ENCODE measurements at places on chromosomes 7 and 10.

DNA sequence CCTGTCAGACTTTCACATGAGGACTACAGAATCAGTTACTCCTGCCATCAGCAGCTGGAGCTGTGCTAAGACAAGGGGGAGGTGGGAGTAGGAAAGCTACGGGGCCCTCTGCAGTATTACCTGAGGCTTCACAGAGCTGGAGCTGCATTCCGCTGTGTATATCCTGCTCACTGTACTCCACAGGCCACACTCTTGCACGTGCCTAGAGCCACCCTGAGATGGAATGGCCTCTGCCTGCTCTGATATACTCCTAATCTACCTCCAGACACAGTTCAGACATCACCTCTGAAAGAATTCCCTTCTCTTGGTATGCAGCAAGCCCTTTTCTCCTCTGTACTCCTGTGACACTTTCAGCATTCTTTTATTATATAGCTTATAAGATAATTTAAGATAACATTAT, 34.8 kb downstream of the TRDMT1 start:
- no peak for DNase-seq

- DNase-seq, result no peak
Measured at GRCh38 chr7:154289119-154289518, 236.9 kb downstream of the DPP6 start.

DNA sequence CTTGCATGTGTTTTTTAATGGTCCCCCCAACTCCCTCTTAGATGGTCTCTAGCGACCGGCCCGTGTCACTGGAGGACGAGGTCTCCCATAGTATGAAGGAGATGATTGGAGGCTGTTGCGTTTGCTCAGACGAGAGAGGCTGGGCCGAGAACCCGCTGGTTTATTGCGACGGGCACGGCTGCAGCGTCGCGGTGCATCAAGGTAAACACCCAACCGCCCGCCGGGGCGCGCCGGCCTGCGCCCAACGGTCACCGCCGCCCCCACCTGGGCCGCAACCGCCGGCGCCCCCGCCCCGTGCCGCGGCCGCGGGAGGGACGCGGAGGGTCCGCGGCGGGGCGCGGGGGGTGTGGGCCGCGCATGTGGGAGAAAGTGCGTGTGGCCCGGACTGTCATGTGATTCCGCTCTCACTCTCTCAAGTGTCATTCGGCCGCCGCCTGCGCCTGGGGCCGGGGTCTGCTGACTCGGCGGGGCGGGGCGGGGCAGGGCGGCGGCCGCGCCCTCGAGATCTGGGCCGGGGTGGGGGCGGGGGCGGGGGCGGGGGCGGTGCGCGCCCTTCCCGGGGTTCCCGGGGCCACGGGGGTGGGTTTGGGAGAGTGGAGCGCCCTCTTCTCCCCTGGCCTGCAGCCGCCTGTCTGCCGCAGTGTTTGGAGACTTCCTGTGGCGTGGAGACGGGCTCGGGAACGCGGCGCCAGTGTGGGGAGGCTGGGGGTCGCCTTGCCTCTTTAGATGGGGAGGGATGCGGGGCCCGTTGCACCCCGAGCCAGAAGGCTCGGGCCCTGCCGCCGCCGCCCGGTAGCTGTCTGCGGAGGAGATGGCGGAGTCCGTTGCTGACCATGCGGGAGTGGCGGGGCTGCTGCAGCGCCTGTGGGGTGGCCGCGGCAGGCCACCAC, 817 bp downstream of the MLLT10 start:
- DNase-seq, result no peak

GRCh38 chr7:139995017-139995915, 67.5 kb downstream of the PARP12 start:
- no peak for DNase-seq

DNA sequence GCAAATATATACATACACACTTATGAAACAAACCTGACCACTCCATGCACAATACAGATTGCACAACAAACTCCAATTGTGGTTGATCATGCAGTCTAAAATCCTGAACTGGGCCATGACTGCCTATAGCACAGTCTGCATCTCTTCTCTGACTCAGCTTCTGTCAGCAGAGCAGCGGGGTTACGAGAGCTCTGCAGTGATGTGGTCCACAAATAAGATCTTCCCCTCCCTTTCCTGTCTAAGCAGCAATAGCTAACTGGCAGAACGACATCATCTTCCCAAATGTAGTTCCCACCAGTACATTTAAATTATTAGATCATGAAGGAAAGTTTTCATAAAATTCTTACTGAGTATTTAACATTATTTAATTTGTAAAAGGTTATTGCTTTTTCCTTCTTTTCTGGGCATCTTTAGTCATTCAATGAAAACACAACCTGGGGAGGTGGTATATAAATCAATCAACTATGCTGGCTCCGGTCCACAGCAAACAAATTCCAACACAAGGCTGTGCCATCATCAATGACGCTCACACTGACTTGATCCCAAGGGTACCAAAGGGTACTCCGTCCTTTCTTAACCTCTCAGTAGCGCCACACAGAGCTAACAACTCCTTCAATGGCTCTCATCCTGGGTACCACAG, 17.1 kb downstream of the ARHGAP21 start:
- DNase-seq, result no peak

GRCh38 chr10:51106311-51106945, 32.1 kb downstream of the PRKG1 start:
- DNase-seq, result no peak

DNA sequence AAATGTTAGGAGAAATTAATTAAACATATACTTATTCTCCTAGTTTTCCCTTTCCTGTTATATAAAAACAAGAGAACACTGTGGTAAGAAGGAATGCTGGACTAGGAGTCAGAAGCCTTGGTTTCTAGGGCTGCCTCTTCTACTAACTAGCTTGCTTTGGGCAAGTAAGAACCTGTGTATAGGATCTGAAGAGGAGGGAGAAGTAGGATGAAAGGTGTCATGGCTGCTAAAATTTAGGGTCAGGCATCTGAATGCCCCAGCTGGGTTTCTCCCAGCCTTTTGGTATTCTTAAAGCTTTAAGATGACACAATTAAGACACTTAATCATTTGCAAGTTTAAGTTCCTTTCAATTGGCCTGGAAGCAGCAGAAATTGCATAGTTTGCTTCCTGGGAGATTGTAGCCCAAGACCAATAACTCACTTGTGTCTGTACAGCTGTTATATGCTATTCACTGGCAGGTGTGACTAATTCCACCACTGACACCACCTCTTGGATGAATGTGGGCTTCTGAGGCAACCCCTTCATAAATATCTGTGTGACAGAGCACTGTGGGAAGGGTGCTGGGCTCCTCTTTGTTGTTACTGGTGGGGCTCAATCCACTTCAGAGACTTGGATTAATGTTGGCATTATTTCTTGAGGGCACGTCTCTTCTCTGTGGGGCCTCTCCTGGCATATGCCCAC, 137.2 kb downstream of the LRMDA start:
- no peak for DNase-seq

- no peak for DNase-seq
Measured at GRCh38 chr10:87816163-87816897, 1.7 kb downstream of the ATAD1 start.

DNA sequence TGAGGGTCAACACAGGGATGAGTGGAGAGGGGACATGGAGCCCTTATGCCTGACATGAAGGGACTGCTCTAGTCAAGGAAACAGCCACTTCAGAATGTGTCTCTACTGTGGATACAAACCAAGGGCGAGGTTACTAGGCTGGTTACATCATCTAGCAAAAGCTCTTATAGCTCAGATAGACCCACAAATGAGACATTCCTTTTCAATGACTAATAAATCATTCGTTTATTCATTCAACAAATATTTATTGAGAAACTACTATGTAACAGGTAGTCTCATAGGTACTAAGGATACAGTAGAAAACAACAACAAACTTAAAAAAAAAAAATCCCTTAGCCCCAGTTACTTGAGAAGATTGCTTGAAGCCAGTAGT, 219.5 kb downstream of the KIAA1217 start:
- DNase-seq, result no peak

DNA sequence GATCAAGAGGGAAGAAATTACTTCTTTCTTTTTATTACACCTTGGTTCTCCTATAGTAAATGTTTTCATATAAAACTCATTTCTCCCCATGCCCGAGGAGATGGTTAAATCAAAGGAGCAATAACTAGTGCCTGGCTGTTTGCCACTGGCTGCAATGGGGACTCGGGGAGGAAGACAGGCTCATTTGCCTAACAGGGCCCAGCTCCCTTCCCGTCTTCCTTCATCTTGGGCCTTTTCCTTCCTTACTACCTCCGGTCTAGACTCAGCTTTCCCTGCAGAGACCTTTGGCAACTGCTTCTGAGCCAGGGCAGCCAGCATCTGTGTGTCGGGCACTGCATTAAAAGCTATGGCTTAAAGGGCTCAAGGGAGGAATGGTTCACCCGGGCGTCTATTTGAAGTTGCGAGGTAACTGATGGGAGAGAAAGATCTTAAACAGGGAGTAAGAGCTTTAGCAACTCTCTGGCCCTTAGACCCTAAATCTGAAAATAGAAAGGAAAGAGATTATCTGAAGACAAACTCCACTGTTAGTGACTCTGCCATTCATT, 63.5 kb downstream of the CALD1 start:
- DNase-seq, result no peak

GRCh38 chr7:146397141-146397540, 280.5 kb downstream of the CNTNAP2 start:
- DNase-seq, result no peak

- no peak for DNase-seq
Measured at GRCh38 chr10:124963866-124964720, 22.2 kb downstream of the ZRANB1 start.

- DNase-seq, result no peak
Measured at GRCh38 chr7:18536486-18536885, 40.9 kb downstream of the HDAC9 start.

DNA sequence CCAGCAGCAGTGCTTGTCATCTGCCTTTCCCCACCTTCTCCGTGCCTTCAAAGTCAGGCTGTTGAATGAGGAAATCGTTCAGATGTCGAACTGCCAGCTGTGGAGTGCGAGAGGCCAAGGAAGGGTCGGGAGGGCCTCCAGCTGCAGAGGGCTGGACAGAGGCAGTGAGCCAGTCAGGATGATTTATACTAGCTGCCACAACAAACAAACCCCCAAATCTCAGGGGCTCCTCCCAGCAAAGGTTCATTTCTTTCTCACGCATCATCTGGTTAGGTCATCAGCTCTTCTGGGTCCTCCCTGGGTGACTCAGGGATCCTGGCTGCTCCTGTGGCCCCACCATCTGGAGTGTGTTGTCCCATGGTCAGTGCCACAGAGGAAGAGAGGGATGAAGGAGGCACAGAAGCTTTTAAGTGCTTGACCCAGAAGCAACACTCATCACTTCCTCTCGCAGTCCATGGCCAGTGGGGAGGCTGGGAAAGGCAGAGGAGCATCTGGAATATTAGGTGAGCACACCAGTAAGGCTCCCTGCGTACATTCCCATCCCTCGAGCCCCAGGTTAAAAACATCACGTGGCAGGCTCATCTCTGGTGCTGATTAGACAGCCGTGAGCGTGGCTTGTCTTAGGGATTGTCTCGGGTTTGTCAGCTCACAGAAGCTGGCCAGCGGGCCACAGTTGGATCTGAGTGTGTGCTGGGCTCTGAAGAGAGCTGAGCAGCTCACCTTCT, 140.7 kb downstream of the RGS10 start:
- DNase-seq, result peak; percentile 96

- DNase-seq, result no peak
Measured at GRCh38 chr10:73168465-73168803, 515 bp downstream of the FAM149B1 start.

DNA sequence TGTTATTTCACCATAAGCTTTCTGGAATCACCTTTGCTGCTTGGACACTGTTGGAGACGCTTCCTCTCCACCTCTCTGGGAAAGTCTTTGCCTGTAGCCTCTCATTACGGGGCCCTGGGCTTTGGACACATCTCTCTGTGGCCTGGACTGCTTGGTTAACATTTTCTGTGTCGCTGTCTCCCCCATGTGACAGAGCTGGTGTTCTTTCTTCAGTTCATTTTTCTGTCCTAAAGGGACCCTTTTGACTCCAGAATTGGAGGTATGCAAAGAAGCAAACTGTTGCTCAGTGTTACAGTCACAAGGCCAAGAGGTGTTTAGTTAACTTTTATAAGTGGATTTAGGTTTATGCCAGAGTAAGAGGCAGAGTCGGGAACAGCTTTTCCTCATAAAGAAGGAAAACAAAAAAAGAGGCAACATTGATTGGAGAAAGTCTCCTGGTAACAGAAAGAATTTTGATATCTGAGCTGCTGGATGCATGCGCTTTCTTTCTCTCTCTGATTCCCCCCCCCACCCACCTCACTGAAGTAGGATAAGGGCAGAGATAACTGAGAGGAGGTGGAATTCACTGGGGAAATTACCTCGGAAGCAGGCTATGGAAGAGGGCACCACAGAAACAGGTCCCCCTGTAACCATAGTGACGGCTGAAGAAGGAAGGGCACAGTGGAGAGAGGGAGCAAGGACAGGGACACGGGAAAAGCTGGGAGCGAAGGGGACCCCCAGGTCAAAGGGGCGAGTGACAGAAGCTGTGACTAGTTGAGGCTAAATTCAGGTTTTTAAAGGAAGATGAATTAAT, 57.8 kb downstream of the LGI1 start:
- no peak for DNase-seq

DNA sequence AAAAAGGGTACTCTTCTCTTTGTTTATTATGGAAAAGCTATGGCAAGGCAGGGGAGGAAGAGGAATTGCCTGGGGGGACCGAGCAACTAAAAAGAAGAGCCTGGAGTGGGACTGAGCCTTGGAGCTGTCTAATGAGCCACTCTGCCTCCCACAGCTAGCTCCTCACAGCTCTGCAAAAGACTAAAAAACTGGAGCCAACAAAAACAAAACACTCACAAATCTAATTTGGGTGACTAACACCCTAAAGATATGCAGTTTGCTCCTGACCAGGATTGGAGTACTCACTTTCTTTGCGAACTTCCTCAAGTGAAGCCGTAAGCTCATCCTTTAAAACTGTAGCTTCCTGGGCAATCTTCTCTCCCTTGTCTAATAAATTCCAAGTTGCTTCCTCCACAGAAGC, 89.4 kb downstream of the CTNNA3 start:
- no peak for DNase-seq

DNA sequence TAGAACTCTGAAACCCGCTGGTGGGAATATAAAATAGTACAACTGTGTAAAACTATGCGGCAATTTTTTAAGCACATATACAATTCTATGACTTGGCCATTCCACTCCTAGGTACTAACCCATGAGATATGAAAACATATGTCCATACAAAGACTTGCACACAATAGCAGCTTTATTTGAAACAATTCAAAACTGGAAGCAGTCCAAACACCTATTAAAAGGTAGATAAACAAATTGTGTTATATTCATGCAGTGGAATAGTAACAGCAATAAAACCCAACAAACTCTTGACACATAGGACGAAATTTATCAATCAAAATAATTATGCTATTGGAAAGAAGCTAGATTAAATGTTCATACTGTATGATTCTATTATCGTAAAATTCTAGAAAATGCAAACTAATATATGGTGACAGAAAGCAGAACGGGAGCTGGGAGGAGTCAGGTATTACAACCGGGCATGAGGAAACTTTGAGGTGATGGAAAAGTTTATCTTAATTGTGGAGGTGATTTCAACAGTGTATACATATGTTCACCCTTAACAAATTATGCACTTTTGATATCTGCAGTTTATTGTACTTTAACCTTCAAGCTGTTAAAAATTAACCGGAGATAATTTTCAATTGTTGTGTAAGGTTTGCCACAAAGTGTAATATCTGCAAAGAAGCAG, 803 bp upstream of the STK31 start:
- no peak for DNase-seq

Measured in vagina (tissue), 2 donors.